Large intestine (tissue), 12 donors: ENCODE measurements at places on chromosomes 4 and X. TPM values are rescaled to one million over a fixed set of nuclear protein-coding genes. Genes with fewer than 3 reads are reported as not detected.

GRCh38 chrX:134407065-134407376 is 52.9 kb upstream of the HPRT1 start:
- no peak overlapping the region for H3K4me3 ChIP-seq
- H3K27me3 ChIP-seq, result no peaks in the 10 kb centered on the region
- no peak for DNase-seq
- H3K36me3 ChIP-seq, result peaks cover 2% of the 10 kb centered on the region
- H3K4me1 ChIP-seq, result no peaks in the 10 kb centered on the region

DNA sequence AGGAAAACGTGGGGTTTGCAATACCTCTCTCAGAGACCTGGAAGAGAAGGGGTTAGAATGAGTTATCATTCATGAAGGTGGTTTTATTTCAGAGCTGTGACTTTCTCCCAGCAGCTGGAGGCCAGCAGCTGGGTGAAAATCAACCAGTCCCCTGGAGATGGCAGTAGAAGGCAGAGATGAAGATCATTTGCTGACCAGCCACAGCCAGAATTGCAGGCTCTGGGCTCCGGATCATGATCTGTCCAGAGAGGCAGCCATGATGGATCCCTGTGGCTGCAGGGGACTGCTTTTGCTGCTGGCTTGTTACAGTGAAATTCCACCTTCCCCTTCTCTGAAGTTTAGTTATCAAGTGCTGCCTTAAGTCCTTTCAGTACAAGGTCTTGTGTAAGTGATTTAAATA is 46.9 kb upstream of the TAB3 start:
- peaks cover 22% of the 10 kb centered on the region for H3K4me1 ChIP-seq
- no peak overlapping the region for H3K4me3 ChIP-seq
- no peak overlapping the region for H3K27ac ChIP-seq
- H3K36me3 ChIP-seq, result no peaks in the 10 kb centered on the region
- peak; percentile 23 for DNase-seq

Gene ATOH1
- 34.2 TPM for polyA plus RNA-seq

DNA sequence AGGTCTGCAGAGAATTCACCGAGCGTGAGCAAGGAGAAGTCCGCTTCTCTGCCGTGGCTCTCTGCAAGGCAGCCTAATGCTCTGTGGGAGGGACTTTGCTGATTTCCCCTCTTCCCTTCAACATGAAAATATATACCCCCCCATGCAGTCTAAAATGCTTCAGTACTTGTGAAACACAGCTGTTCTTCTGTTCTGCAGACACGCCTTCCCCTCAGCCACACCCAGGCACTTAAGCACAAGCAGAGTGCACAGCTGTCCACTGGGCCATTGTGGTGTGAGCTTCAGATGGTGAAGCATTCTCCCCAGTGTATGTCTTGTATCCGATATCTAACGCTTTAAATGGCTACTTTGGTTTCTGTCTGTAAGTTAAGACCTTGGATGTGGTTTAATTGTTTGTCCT is 11.3 kb downstream of the UCHL1 start:
- no peak overlapping the region for H3K27ac ChIP-seq
- DNase-seq, result peak; percentile 21
- H3K4me1 ChIP-seq, result no peaks in the 10 kb centered on the region
- H3K36me3 ChIP-seq, result no peaks in the 10 kb centered on the region
- peaks cover 3% of the 10 kb centered on the region for H3K27me3 ChIP-seq

- DNase-seq, result no peak
- H3K27ac ChIP-seq, result no peak overlapping the region
- H3K27me3 ChIP-seq, result no peaks in the 10 kb centered on the region
- no peaks in the 10 kb centered on the region for H3K36me3 ChIP-seq
These were observed 162.5 kb upstream of the MED14 start for GRCh38 chrX:40897718-40898270.

Gene PPP4R3C
- not detected for polyA plus RNA-seq

DNA sequence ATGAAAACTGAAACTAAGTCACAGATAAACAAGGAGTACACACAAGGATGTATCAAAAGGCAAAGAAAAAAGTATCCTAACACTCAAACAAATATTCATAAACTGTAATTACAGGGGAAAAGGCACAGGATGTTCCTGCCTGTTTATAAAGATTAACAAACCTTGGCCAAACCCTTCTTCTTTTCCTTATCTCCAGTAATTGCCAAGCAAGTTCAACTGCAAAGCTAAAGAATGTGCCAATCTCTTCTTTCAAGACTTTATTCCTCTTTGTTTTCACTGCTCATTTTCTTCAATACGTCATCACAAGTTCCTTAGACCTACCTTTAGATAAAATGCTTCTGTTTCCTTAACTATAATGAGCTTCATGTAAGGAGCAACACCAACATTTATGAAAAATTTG is 171.2 kb downstream of the AMELX start:
- no peaks in the 10 kb centered on the region for H3K36me3 ChIP-seq
- peak overlapping the region; percentile 17 for H3K27ac ChIP-seq
- H3K4me1 ChIP-seq, result peaks cover 12% of the 10 kb centered on the region
- H3K27me3 ChIP-seq, result no peaks in the 10 kb centered on the region
- peak; percentile 8 for DNase-seq

- H3K27me3 ChIP-seq, result no peaks in the 10 kb centered on the region
- H3K4me3 ChIP-seq, result no peak overlapping the region
- no peak overlapping the region for H3K27ac ChIP-seq
- no peak for DNase-seq
- no peaks in the 10 kb centered on the region for H3K4me1 ChIP-seq
- H3K36me3 ChIP-seq, result no peaks in the 10 kb centered on the region
These were observed 69.8 kb upstream of the FAT4 start for GRCh38 chr4:125244848-125245450.

Gene NCAPG
- polyA plus RNA-seq, result 11.3 TPM

Gene JCHAIN
- polyA plus RNA-seq, result 1.5 TPM

Gene REPS2
- 3.7 TPM for polyA plus RNA-seq

Gene BEX5
- 10.4 TPM for polyA plus RNA-seq

- DNase-seq, result no peak
- H3K27ac ChIP-seq, result no peak overlapping the region
- no peaks in the 10 kb centered on the region for H3K27me3 ChIP-seq
- no peaks in the 10 kb centered on the region for H3K36me3 ChIP-seq
- no peak overlapping the region for H3K4me3 ChIP-seq
These were observed 78.6 kb downstream of the CLCN5 start for GRCh38 chrX:50000937-50001542.

- H3K4me3 ChIP-seq, result no peak overlapping the region
- H3K36me3 ChIP-seq, result peaks cover 87% of the 10 kb centered on the region
- no peak for DNase-seq
- H3K27me3 ChIP-seq, result no peaks in the 10 kb centered on the region
- peaks cover under 1% of the 10 kb centered on the region for H3K4me1 ChIP-seq
These were observed 21.8 kb downstream of the NOP14 start for GRCh38 chr4:2941138-2942036.

Gene CD40LG
- polyA plus RNA-seq, result 0.81 TPM

- H3K27me3 ChIP-seq, result no peaks in the 10 kb centered on the region
- no peaks in the 10 kb centered on the region for H3K4me1 ChIP-seq
- no peak for DNase-seq
- no peak overlapping the region for H3K27ac ChIP-seq
- H3K4me3 ChIP-seq, result no peak overlapping the region
- no peaks in the 10 kb centered on the region for H3K36me3 ChIP-seq
These were observed 26.1 kb upstream of the IGFBP7 start for GRCh38 chr4:57136281-57136680.

- no peak for DNase-seq
- no peaks in the 10 kb centered on the region for H3K36me3 ChIP-seq
- H3K27ac ChIP-seq, result no peak overlapping the region
- no peaks in the 10 kb centered on the region for H3K4me1 ChIP-seq
These were observed 57.2 kb downstream of the YIPF6 start for GRCh38 chrX:68556036-68556435.

GRCh38 chrX:42975906-42976305 is 197.9 kb upstream of the PPP1R2C start:
- H3K27me3 ChIP-seq, result no peaks in the 10 kb centered on the region
- peaks cover 14% of the 10 kb centered on the region for H3K4me1 ChIP-seq
- H3K27ac ChIP-seq, result peak overlapping the region; percentile 84

Gene PLK4
- 9.9 TPM for polyA plus RNA-seq

GRCh38 chr4:84958434-84958833 is 8.1 kb downstream of the WDFY3 start:
- H3K27ac ChIP-seq, result no peak overlapping the region
- no peak overlapping the region for H3K4me3 ChIP-seq
- no peak for DNase-seq
- H3K36me3 ChIP-seq, result no peaks in the 10 kb centered on the region

GRCh38 chr4:24032371-24032989 is 142.6 kb upstream of the PPARGC1A start:
- peaks cover 5% of the 10 kb centered on the region for H3K27me3 ChIP-seq
- no peak for DNase-seq
- H3K36me3 ChIP-seq, result no peaks in the 10 kb centered on the region
- H3K4me3 ChIP-seq, result no peak overlapping the region
- H3K27ac ChIP-seq, result no peak overlapping the region

- no peak overlapping the region for H3K27ac ChIP-seq
- no peak for DNase-seq
- no peaks in the 10 kb centered on the region for H3K27me3 ChIP-seq
- no peaks in the 10 kb centered on the region for H3K4me1 ChIP-seq
- no peak overlapping the region for H3K4me3 ChIP-seq
- no peaks in the 10 kb centered on the region for H3K36me3 ChIP-seq
These were observed 121.3 kb downstream of the FHIP1A start for GRCh38 chr4:151530230-151530629.

Gene IQCM
- 0.15 TPM for polyA plus RNA-seq

Gene PPP1R2C
- polyA plus RNA-seq, result not detected

DNA sequence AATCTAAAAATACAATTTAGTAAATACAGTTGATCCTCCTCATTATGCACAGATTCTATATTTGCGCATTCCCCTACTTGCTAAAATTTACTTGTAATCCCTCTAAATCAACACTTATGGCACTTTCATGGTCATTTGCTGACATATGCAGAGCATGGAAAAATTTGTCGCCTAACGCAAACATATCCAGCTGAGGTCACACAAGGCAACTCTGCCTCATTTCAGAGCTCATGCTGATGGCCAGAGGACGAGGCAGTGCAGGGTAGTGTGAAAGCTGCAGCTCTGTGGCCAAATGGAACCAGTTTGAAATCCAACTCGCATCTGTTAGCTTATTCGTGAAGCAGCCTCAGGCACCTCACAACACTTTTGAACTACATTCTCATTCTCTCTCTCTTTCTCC is 39.7 kb upstream of the KLHL2 start:
- DNase-seq, result no peak
- H3K4me1 ChIP-seq, result no peaks in the 10 kb centered on the region
- no peaks in the 10 kb centered on the region for H3K36me3 ChIP-seq
- no peak overlapping the region for H3K4me3 ChIP-seq
- H3K27ac ChIP-seq, result no peak overlapping the region
- no peaks in the 10 kb centered on the region for H3K27me3 ChIP-seq

DNA sequence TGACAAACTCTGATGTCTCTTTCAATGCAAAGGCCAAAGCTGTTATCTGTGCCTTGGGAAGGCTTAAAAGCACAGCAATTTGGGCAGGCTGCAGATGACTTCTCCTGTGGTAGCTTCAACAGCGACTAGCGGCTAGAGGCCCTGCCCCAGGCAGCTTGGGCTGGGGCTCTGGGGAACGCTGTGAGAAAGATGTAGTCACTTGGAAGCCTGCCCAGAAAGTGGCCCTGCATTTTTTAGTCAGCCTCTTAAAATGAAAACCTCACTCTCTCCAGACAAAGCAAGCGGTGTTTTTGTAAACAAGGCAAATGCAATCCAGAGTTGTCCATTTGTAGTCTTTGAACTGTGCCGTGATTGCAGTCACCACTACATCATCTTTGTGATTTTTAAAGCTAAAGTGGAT is 27.5 kb downstream of the PCYT1B start:
- no peaks in the 10 kb centered on the region for H3K4me1 ChIP-seq
- no peaks in the 10 kb centered on the region for H3K27me3 ChIP-seq
- H3K36me3 ChIP-seq, result no peaks in the 10 kb centered on the region
- DNase-seq, result peak; percentile 2

- H3K27ac ChIP-seq, result no peak overlapping the region
- no peaks in the 10 kb centered on the region for H3K4me1 ChIP-seq
- DNase-seq, result no peak
- no peaks in the 10 kb centered on the region for H3K27me3 ChIP-seq
- no peak overlapping the region for H3K4me3 ChIP-seq
These were observed 39.4 kb upstream of the WDFY3 start for GRCh38 chr4:85005865-85006377.

DNA sequence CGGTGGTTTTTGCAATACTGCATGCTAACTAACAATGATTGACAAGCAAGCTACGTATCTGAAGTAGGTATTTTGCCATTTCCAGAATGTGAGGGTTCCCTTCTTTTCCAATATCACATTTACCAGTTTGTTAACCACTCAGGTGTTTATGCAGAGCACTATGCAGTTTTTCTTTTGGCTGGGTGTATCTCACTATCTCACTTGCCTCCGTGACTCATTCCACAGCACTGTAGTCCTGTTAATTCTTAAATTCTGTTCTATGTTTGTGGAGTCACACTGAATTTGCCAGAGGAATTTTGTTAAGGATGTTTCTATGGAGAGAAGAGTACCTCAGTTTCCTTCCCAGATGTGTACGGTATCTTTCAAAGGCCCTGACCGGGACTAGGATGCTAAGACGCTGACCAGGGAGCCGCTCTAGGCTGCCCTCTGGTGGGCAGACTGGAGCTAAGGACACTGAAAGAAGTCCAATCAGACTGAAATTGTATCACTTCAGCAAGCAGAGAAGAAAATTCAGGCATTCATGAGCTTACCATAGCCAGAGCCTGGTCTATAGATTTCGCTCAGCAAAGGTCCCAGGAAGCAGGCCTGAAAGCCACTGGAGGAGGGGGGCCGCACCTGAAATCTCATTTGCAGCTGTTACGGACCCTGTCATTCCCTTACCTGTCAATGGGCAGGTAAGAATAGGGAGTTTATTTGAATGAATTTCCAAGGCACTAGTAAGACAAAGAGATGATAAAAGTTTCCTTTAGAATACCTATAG is 388.4 kb upstream of the SPOCK3 start:
- H3K4me3 ChIP-seq, result no peak overlapping the region
- H3K4me1 ChIP-seq, result no peaks in the 10 kb centered on the region
- no peak overlapping the region for H3K27ac ChIP-seq
- DNase-seq, result peak; percentile 29
- H3K36me3 ChIP-seq, result no peaks in the 10 kb centered on the region
- H3K27me3 ChIP-seq, result no peaks in the 10 kb centered on the region

- no peak overlapping the region for H3K4me3 ChIP-seq
- DNase-seq, result no peak
- H3K27me3 ChIP-seq, result no peaks in the 10 kb centered on the region
- H3K27ac ChIP-seq, result no peak overlapping the region
- no peaks in the 10 kb centered on the region for H3K4me1 ChIP-seq
These were observed 19.9 kb upstream of the PPP3CA start for GRCh38 chr4:101367201-101367600.

GRCh38 chr4:38161208-38162113 is 201.3 kb downstream of the PTTG2 start:
- no peak overlapping the region for H3K4me3 ChIP-seq
- no peaks in the 10 kb centered on the region for H3K27me3 ChIP-seq
- H3K36me3 ChIP-seq, result no peaks in the 10 kb centered on the region
- DNase-seq, result no peak

DNA sequence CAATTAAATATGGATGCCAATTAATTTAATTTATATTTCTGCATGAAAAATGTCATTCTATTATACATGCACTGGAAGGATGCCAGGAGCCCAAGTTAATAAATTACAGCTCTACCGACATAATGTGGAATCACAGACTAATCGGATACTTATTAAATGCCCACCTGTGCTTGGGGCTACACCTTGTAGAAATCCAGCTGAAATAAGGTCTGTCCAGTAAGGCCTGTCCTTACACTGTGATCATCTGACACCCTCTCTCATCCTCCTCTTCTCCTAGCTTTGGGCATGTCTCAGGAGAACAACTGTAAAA is 6.0 kb upstream of the SHISA3 start:
- H3K4me3 ChIP-seq, result no peak overlapping the region
- H3K27me3 ChIP-seq, result peaks cover 22% of the 10 kb centered on the region
- peaks cover 3% of the 10 kb centered on the region for H3K4me1 ChIP-seq
- no peaks in the 10 kb centered on the region for H3K36me3 ChIP-seq
- H3K27ac ChIP-seq, result no peak overlapping the region
- DNase-seq, result no peak

Gene LINC00632
- 4.5 TPM for polyA plus RNA-seq
